Natural killer cell treated with Interleukin-12 subunit alpha and Interleukin-12 subunit beta and Interleukin-15 and Interleukin-18, amount 100 ng/mL, for 72 hours (primary cell): ENCODE measurements at places on chromosomes 7 and 10.

DNA sequence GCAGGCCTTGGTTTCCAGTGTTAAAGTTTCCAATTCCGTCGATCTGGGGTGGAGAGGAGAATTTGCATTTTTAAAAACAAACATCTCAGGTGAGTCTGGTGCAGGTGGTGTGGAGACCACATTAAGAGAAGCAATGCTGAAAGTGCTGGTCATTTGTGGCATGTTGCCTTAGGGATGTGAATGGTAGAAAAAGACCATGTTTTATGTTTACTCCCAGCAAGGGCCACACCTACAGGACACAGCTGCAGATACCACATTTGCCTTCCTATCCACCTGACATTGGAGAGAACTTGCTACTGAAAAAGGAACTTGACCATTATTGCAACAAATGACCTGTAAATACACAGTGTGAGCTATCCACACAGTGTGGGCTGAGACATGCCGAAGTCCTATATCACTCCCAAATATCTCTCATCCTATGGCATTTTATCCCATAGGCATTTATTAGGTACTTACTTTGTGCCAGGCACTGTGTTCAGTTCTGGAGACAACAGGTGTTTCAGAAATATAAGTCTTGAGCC, 183.1 kb downstream of the NRP1 start:
- no peak for DNase-seq

- no peak for DNase-seq
These were observed 174.7 kb upstream of the TCF7L2 start for GRCh38 chr10:112775381-112775780.

DNA sequence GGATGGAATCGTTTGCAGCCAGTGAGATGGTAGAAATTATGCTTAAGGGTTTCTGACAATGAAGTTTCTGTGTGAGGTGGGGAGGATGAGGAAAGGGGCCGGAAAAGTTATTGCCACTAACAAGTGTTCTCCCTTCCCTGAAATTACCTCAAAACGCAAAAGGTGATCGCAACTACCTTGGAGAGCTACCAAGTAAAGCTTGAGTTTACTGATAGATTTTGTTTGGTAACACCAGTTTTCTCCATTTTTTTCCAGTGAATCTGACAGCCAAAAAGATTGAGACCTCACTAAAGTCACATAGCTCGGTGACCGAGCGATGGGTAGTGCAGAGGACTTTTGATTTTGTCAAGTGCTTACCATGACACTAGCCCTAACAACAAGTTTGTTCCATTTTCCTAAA, 1.6 kb downstream of the SUV39H2 start:
- DNase-seq = no peak

DNA sequence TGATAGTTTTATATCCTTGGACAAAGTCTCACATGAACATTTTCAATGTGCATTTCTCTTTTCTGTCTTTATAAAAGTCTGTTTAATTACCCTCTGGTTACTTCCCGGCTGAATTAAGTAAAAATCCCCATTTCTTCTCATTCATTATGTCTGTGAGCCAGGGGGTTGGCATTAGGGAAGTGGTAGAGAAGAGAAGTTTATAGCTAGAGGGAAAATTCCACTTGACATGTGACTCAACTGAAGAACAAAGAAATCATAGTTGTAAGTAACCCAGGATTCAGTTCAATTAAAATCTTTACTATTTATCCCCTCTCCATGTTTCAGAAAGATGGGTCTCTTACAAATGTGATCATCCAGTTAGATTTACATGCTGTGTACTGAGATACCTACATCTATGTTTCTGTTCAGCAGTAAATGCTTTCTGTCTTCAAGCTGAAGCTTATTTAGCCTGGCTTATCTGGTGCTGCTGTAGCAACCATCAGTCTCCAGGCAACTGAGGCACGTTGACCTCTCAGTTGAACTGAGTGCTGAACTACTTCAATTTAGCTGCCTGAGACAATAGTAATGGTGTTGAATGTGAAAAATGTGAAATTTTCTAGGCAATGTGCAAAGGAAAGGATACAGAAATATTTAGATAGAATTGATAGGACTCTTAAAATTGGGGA, 181.6 kb downstream of the MLLT10 start:
- DNase-seq = no peak

- DNase-seq = no peak
These were observed 177.6 kb downstream of the PRKAG2 start for GRCh38 chr7:151699147-151699927.

GRCh38 chr10:86346799-86347665, 19.6 kb downstream of the GRID1 start:
- peak; percentile 5 for DNase-seq

- no peak for DNase-seq
These were observed 28.2 kb downstream of the LYZL1 start for GRCh38 chr10:29317027-29317420.

- DNase-seq = no peak
These were observed 298.5 kb downstream of the KLF6 start for GRCh38 chr10:3486346-3487065.

GRCh38 chr7:20993693-20994092, 207.0 kb upstream of the SP8 start:
- DNase-seq = no peak

DNA sequence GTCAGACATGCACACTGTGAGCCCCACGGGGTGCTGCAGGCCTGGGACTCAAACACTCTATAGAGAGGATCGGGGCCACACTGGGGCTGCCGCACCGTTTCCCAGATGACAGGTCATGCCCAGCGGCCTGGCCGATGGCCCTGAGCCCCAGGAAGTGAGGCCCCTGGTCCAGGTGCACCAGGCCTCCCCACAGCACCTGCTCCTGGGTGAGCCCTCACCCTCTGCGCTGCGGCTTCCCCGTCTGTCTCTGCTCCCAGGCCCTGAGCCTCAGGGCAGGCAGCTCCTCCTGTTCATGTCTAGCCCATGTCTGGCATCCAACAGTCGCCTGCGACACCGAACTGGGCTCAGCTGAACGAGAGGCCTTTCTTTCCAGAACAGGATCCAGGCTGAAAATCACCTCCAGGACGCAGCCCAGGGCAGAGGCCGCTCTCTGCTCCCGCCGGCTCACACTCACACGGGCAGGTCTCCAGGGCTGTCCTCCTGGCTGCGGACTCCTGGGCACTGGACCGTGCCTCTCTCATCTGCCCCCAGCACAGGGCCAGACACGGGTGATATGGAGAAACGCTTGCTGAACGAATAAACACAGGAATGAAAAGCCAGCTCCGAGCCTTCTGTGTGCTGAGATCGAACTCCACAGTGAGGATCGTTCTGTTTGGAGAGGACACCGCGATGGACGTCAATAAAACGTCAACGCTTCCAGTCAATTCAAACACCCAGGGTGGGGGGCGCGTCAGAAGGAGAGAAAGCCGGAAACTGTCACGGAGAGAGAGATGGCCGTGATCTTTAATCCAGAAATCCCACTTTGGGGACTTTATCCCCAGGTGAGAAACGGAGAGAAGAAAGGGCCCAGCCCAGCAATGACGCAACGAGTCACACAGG, 202.4 kb downstream of the ELFN1 start:
- no peak for DNase-seq

GRCh38 chr7:25843467-25843866, 308.5 kb upstream of the NFE2L3 start:
- no peak for DNase-seq

- no peak for DNase-seq
These were observed 1.4 kb downstream of the FZD1 start for GRCh38 chr7:91265693-91266066.

DNA sequence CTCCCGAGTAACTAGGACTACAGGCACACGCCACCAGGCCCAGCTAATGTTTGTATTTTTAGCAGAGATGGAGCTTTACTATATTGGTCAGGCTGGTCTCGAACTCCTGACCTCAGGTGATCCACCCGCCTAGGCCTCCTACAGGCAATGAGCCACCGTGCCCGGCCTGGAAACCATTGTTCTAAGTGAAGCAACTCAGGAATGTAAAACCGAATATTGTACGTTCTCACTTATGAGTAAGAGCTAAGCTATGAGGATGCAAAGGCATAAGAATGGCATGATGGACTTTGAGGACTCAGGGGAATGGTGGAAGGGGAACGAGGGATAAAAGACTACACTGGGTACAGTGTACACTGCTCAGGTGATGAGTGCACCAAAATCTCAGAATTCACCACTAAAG, 235.1 kb upstream of the AUTS2 start:
- DNase-seq = no peak

GRCh38 chr10:27153845-27154193, 365 bp downstream of the YME1L1 start:
- DNase-seq = no peak

- DNase-seq = no peak
These were observed 1012.5 kb downstream of the NRG3 start for GRCh38 chr10:82887488-82887887.

DNA sequence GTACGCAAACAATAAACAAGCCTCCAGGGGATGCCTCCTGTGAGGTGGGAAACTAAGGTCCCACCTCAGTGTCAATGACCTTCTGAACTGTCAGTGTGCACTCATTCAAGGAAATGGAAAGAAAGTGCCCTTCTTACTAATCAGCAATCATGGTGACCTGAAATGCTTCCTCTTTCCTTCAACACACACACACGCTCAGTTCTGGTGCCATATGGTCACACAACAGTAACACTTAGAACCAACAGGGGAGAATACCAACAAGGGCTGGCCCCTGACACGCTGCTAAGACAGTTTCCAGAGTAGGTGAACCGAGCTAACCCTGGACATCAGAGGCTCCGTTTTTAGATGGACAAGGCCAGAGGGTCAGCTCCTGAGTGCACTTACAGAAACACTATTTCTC, 42.1 kb upstream of the EFCAB10 start:
- DNase-seq = no peak

DNA sequence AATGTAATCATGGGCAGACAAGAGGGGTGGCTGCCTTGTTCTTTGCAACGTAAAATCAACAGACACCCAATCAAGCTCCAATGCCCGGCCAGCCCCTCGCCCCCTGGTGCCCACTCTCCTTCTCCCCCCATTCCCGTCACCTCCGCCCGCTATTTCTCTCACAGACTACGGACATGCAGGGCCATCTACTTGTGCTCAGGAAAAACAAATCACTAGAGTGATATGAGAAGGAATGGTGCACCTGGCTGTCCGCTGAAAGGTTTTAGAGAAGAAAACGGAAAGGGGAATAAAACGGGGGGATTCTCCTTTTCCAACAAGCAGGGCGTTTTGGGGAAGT, 396 bp downstream of the GRM8 start:
- DNase-seq = no peak

DNA sequence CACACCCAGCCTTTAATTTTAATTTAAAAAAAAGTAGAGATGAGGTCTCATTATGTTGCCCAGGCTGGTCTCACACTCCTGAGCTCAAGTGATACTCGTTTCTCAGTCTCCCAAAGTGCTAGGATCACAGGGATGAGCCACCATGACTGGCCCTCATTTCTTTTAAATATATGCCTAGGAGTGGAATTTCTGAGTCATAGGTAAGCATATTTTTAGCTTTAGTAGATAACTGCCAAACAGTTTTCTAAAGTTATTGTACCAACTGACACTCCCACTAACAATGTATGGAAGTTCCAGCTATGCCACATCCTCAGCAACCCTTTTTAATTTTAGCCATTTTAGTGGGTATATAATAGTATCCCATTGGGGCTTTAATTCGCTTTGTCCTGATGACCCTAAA, 13.8 kb upstream of the PPIF start:
- DNase-seq = no peak

DNA sequence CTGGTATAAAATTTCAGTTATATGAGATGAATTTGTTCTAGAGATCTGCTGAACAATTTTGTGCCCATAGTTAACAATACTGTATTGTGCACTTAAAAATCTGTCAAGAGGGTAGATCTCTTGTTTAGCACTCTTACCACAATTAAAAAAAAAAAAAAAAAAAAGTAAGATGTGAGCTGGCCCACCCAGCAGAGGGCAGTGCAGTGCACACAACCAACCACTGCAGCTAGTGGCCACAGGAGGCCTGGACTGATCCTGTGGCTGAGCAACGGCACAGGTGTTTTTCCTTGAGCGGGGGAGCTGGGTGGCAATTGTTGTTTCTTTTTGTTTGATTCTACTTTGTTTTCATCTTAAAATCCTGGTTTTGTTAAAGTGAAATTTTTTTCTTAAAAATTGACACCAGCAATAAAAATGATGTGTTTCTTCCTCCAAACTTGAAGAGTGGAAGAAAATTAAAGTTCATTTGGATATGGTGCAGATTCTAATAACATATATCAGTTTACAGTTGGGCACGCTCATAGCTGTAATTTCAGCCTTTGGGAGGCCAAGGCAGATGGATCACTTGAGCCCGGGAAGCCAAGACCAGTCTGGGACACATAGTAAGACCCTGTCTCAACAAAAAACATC, 171.1 kb upstream of the TBX20 start:
- DNase-seq = no peak

- DNase-seq = no peak
These were observed 250.5 kb downstream of the ARHGAP12 start for GRCh38 chr10:31678139-31678536.

- DNase-seq = no peak
These were observed 32.8 kb downstream of the ADCY1 start for GRCh38 chr7:45606931-45607330.

DNA sequence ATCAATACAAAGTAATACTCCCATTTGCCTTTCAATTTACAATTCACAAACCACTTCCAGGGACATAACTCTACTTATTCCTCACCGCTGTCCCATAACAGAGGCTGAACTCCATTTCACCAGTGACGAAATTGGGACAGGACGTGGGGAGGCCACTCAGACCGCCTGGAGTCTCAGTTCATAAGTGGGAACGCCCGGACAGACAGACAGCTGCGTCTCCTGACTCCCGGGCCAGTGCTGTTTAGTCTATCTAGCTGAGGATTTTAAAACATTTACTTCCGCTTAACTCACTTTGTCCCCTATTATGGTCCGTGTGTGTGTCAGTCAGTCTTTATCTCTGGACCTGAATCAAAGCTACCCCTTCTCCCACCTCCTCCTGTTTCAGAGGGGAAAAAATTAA, 67.4 kb upstream of the ZNF438 start:
- no peak for DNase-seq

- no peak for DNase-seq
These were observed 11.1 kb upstream of the LRRC27 start for GRCh38 chr10:132320654-132321469.

DNA sequence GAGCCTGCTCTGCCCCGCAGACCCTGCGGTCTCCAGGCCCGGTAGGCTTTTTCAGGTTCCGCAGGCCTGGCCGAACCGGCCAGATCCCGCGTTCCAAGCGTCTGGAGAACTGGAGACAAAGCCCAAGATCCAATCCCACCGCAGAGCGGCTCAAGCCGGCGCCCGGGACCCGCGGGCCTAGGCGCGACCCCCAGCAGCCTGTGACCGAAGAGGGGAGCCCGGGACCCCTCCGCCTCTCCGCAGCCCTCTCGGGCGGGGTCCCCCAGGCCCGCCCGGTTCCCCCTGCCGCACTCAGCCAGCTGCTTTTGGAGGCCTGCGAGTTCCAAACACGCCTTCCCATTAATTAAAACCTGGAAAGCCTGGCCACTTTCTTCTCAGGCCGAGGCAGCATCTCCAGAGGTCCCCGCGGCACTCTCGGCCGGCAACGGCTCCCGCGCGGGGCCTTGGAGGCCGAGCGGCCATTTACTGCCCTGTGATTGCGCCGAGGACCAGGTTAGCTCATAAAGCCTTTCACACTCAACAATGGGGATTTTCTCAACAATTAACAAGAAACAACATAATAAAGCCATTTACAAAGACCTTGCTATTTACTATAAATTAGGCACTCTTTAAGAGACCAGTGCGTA, 16.7 kb downstream of the SKIDA1 start:
- no peak for DNase-seq
